ENCODE measurements at places on chromosomes 4 and X.
A peak's percentile ranks its signal among the peaks of the same experiment; 100 is the strongest.

- DNase-seq, result no peak
Measured at GRCh38 chrX:63869506-63869905, 84.5 kb upstream of the ARHGEF9 start.

DNA sequence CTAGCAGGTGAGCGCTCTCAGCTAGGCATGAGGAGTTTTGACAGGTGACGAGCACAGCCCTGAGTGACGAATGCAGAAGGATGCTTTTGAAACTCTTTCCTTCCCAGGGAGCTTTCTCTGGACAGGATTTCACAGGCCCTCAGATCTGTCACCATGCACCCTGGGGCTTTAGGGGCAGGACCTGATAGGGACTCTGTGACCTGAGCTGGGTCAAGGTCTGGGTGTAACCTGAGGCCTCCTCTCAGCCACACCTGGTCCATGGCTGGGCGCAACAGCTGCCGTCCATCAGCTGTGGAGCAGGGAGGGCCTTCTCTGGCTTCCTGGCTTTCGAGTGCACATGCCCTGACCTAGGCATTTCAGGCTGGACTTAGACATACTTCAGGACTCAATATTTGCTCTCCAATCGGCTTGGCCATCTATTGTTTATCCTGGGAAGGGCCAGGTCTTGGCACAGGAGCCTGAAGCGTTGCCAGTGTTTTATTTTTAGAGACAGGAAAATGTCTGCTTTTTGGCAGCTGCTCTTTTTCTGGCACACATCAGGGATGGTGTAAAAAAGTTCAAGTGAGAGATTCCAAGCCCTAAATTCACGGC, 56.4 kb downstream of the C4orf51 start:
- peak; percentile 37 for DNase-seq

- no peak for DNase-seq
Measured at GRCh38 chr4:116638592-116638991, 446.8 kb downstream of the TRAM1L1 start.

DNA sequence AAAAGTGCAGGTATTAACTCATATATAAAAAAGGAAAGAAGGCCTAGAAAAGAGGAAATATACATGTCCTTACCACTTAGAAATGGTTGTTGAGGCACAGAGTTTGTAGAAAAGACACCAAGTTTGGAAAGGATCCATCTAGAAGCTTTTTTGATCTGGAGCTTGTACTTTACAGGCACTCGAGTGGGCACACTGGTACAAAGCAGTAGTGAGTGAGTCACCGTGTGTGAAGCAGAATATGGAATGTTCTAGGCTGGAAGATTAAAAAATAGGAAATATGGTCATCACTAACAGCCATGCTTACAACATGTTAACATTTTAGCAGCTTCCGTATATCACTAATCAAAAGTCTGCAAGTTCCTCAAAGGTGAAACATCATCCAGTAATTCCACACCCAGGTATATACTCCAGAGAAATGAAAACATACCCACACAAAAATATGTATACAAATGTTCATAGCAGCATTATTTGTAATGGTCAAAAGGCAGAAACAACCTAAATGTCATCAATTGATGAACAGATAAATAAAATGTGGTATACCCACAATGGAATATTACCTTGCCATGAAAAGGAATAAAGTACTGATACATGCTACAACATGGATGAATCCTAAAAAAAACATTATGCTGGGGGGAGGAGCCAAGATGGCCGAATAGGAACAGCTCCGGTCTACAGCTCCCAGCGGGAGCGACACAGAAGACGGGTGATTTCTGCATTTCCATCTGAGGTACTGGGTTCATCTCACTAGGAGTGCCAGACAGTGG, 69.5 kb downstream of the FRYL start:
- no peak for DNase-seq

- no peak for DNase-seq
Measured at GRCh38 chr4:174152717-174153466, 130.6 kb downstream of the FBXO8 start.

DNA sequence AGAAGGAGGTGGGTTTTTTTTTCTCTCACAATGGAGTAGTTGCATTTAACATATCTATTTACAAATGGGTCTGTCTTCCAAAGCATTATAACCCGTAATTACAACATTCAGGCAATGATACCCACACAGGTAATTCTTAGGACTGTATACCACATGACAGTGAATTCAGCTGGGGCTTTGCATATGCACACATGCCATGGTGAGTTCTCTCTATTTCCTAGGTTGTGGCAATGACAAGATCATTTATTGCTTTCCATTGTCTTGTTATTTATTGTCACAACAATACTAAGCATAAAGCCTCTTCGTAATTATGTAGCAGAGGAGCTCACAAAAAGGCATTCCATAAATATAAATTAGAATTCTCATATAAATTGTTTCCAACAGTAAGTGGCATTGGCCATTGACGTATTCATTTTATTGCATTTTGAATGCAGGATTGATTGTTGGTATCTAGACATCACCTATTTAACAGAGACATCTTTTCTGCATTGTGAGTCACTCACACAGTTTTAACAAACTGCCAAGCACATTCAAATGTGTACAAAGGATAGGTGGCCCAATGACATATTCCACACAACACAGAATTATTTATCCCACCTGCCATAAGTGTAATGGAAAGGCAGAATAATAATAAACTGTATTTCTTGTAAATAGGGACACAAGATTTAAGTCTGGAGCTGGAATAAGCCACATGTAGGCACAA, 390.7 kb upstream of the GALNT7 start:
- DNase-seq, result no peak

DNA sequence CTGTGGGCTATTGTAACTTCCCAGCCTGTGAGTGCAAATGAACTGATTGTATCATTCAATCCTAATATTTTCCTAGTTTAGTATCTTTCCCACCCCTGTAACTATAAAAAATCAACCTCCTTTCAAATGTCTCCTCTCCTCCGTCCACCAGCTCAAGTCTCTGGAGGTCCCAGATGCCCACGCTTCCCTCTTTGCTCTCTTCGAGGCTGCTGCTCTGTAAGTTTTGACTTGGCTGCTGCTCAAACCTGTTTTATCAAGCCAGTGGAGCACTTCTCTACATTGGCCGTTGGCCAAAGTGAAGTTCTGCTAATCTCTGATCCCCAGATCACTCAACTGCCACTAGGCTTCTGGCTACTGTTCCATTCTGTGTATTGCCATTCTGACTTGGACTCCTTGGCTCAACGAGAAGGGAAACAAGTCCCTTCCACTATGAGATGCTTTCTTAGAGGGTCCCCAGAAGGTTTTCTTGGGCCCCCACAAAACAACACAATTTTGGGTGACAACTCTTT, 60.7 kb upstream of the RAPGEF2 start:
- DNase-seq, result no peak

- no peak for DNase-seq
Measured at GRCh38 chr4:2914256-2915126, 48.7 kb downstream of the NOP14 start.

DNA sequence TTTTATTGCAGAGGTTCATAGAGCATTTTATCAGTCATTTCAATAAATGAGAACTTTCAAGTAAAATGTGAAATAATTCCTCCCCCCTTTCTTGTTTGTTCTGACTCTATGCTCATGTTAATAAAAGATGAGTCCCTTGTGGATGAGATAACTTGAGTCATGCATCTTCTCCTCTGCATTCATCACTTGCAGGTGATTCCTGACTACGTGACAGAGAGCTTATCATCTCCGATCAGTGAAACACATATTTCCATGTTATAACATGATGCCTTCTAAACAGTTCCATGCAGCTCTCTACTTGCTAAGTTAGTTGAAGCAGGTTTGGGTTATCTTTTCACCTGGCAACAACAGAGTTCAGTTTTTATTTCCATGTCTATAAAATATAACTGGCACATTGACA, 160.1 kb upstream of the ANKRD50 start:
- no peak for DNase-seq

- DNase-seq, result no peak
Measured at GRCh38 chr4:6134612-6135220, 65.6 kb downstream of the JAKMIP1 start.

DNA sequence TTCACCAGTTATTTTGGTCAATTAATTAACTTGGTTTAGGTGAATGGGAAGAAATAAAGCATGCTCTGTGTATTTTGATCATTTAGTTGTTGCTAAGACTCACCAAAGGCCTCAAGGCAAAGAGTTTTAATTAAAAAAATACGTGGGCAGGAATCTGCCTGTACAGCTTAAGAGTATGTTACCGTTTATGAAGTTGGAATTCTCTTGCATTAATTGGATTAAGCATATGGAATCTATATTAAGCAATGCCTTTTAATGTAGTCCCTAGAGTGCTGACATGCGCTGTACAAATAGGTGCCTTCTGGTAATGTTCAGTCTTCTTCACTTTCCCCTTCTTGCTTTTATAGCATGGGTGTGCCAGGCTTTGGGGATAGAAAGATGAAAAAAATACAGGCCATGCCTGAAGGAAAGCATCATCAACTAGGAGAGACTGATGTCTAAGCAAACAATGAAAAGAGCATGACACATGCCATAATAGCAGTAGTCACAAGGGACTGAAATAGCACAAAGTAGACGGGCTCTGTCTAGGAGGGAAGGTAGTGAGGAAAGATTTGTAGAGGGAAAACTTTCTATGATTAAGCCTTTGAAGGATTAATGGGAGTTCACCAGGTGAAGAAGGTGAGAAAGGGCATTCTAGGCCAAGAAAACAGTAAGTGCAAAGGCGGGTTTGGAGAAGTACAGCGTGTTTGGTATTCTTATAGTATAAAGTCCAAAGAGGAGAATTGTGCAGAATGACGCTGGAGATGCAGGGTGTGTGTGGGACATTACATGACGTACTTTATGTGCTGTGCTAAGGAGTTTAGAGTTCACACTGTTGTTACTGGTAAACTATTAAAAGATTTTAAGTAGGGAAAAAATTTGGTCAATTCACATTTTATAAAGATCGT, 226.1 kb upstream of the ANXA3 start:
- DNase-seq, result no peak

DNA sequence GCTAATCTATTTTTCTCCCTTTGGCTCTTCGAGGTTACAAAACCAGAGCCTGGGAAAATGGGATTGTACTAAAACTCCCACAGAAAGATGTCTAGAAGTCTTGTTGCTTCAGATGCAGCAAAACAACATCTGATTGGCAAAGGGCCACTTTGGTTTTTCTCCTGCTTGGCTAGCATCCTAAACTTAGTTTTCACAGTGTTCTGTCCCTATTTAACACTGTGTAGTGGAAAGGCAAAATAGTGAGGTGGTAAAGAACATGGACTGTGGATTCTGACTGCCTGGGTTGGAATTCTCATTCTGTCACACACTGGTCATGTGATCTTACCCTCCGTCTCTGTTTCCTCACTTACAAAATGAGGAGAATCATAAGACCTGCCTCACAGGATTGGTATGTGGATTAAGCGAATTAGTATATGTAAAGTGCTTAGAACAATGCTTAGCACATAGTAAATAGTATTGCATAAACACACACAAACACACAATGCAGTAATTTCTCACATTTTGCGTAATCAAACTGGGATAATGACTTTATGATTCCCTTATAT, 23.5 kb downstream of the TIGD2 start:
- DNase-seq, result peak; percentile 72

GRCh38 chrX:66005830-66006449, 33.9 kb downstream of the VSIG4 start:
- no peak for DNase-seq

DNA sequence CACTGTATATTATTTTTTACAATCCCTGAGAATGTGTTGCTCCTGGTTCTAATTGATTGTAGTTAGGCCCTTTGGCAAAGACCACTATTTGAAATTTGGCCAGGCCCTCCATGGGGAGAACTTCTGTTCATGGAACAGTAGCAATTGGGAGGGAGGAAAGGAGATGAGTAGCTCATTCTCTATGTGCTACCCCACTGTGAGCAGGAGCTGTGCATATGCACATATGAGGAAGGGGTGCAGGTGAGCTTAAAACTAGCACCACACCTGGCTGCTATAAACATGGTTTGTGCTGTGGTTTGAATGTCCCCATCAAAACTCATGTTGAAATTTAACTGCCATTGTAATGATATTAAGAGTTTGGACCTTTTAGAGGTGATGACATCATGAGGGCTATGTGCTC, 1483.2 kb downstream of the PCDH7 start:
- no peak for DNase-seq

DNA sequence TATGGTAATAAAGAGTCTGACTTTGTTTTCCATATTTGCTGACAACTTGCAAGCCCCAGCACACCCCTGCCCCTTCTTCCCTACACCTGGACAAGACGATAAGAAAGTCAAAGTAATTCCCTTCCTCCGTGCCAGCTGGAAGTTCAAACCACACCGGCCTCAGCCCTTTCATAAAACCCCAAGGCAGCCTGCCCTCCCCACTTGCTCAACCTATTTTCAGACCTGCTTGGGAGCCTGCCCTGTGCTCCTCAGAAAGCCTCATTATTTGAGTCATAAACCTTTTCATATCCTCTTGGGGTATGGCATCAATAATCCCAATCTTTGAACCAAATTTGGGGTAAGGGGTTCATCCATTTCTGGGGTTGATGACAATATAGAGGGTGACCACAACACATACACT, 29.5 kb downstream of the NIPAL1 start:
- DNase-seq, result no peak

DNA sequence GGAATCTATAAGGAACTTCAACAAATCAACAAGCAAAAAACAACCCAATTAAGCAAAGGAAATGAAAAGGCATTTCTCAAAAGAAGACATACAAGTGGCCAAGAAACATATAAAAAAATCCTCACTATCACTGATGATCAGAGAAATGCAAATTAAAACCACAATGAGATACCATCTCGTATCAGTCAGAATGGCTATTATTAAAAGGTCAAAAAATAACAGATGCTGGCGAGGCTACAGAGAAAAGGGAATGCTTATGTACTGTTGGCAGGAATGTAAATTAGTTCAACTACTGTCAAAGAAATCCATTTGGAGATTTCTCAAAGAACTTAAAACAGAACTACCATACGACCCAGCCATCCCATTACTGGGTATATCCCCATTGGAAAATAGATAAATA, 292.4 kb upstream of the FAT1 start:
- DNase-seq, result no peak

GRCh38 chr4:39559626-39560025, 32.4 kb upstream of the UGDH start:
- no peak for DNase-seq

GRCh38 chrX:75642811-75643361, 120.0 kb upstream of the ZDHHC15 start:
- DNase-seq, result no peak

GRCh38 chrX:70774223-70774622, 134.3 kb downstream of the TEX11 start:
- no peak for DNase-seq

DNA sequence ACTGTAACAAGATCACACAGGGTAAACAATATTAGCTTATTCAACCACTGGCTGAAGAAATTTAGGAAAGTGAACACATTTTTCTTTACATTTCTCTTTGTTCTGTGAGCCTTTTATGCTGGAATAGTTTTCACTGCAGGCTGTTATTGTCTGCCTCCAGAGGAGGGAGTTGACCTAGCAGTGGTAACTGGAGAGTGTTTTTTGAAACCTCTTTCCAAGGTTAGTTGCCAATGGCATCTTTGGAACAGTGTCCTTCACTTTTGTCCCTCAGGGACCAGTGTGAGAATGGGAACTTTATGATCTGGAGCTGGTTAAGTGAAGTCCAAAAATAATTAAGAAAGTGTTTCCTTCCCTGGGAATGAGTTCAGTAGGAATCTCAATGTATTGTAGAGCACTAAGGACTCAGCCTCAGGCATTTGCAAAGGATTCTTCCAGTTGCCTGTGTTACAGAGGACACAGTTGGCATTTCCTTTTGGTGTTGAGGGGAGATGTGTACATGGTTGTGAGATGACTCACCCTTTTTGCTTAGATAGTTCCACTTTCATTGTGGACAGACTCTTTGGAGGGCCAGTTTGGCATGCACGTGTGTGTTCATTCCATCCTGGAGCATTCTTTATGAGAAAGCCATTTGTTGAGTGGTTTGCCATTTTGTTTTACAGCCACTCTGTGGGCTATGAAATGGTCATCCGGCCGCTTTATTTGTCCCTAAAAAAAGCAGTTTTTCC, 61.3 kb downstream of the AR start:
- DNase-seq, result peak; percentile 90

Data from astrocyte of the spinal cord (primary cell).